Activated effector memory CD4-positive, alpha-beta T cell treated with anti-CD3 and anti-CD28 coated beads, Interleukin-2, amount 50 U/mL, for 16 hours (primary cell): ENCODE measurements at places on chromosomes 5 and 9.
A peak's percentile ranks its signal among the peaks of the same experiment; 100 is the strongest.

- no peak for DNase-seq
These were observed 37.3 kb downstream of the KCTD16 start for GRCh38 chr5:144207875-144208444.

DNA sequence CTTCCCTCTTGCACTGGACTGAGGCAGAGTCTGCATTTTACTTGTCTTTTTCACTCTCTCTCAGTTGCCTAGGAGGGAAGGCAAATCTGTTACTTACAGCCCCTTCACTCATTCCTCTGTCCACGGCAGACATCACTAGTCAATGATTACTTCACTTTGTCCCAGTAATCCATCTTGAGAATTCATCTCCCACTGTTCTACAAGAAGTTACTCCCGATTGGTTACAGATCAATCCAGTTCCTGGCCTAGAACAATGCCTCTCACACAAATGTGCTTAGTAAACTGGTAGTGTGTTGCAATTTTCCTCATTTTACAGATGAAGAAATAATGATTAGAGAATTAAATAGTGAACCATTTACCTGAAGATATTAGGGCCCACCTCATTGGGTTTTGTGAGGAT, 49.7 kb upstream of the SPATA31D4 start:
- no peak for DNase-seq

- DNase-seq: no peak
These were observed 632.3 kb downstream of the CCDC171 start for GRCh38 chr9:16184964-16185646.

GRCh38 chr9:27715651-27716050, 142.4 kb upstream of the C9orf72 start:
- no peak for DNase-seq

DNA sequence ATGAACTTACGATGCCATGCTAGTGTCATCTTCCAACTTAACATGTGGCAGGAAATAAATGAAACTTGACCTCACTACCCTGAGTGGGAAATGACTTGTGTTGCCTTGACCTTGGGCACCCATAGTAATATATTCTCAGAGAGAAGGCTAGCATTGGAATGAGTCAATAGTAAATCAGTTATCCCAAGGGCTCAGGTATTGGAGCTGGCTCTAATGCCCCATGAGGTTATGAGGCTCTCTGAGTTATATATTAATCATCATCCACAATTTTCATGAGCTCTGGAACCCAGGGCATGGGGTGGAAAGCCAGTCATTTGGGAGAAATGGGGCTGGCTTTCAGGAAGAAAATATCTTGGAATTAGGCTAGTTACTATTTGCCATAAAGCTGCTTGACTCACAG, 42.4 kb upstream of the SMIM32 start:
- DNase-seq: no peak

DNA sequence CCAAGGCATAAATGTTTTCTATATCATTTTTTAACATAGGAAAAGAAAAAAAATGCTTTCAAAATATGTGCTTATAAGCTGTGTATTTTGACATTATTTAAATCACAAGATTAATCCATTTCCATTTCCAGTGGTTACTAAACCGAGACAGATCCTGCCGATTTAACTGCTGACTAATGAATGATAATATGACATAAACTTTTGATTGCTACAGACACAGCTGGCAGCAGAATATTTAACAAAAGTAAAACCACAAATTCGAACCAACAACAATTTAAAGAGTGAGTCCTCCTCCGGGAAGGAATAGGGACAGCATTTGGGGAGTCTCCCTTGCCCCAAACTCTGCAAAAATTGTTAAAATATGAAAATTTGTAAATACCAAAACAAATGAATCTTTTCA, 401.3 kb upstream of the DAB2 start:
- no peak for DNase-seq

GRCh38 chr9:16625811-16626210, 244.7 kb downstream of the BNC2 start:
- no peak for DNase-seq

DNA sequence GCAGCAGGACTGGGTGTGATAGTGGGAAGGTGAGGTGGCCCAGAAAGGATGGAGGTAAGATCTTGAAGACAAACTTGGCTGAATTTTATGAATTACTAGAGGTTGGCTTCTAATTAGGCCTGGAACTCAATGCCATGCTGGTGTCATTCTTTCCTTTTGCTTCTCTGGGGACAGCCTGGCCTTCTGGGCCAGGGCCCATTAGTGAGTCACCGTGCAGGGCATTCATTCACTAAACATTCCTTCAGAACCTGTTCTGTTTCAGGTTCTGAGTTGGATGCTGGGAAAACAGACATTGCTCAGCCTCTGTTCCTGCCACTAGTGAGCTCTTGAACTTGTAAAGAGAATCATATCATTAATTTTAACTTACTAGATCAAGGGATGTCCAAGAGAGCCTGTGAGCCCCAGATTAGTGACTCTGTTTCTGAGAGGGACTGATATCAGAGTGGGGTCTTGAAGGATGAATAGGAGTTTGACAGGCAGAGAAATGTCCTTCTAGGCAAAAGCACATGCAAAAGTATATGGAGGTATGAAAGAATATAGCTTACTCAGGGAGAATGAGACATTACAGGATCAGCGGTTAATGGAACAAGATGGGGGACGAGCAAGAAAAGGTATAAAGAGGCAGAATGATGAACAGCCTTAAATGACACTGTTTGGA, 66.5 kb downstream of the LHX2 start:
- DNase-seq: no peak

GRCh38 chr5:55533521-55534435, 986 bp downstream of the PLPP1 start:
- no peak for DNase-seq

DNA sequence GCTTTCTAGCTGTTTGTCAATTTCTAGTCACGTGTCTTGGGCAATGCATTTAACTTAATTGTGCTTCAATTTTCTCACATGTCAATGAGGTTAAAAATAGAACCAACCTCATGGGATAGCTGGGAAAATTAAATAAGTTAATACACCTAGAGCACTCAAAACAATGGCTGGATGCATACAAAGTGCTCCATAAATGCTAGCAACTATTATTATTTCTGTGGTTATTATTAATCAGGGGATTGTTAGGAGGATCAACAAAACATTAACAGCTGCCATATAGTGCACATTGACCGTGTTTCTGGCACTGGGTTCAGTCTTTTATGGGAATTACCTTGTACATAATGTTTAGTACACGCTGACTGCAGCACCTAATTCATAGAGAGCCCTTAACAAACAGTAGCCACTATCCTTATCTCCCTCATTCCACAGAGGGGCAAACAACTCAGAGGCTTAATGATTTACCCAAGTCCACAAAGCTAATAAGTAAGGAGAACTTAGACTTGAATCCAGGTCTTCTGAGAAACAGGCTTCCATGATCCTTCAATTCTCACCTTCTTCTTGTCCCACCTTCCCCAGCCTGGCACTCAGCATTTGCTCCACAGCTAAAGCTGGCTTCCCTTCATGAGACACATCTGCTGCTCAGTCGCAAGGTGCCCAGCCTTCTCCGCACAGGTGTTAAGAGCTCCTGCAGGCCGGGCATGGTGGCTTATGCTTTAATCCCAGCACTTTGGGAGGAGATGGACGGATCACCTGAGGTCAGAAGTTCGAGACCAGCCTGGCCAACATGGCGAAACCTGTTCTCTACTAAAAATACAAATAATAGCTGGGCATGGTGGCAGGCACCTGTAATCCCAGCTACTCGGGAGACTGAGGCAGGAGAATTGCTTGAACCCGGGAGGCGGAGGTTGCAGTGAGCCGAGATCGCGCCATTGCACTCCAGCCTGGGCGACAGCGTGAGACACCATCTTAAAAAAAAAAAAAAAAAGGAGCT, 137.4 kb upstream of the ABCA1 start:
- DNase-seq: no peak

GRCh38 chr5:67971223-67971830, 244.2 kb upstream of the PIK3R1 start:
- no peak for DNase-seq

DNA sequence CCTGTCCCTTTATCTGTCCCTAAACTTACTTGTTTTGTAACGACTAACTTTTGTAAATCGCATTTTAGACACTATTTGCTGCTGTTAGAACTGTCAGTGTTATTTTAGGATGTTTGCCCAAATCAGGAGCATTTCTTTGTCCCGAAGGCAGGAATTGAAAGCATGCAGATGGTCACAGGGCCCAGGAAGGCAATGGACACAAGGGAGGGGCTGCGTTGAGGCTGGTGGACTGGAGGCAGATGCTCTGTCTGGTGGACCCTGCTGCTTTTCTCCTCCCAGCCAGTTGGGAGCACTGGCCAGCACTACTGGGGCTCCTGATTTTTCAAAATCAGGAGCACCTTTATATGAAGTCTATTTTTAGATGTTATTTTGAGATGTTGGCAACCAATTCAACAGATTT, 31.7 kb downstream of the DOCK2 start:
- no peak for DNase-seq

- no peak for DNase-seq
These were observed 1.6 kb upstream of the TMEM141 start for GRCh38 chr9:136789523-136789937.

DNA sequence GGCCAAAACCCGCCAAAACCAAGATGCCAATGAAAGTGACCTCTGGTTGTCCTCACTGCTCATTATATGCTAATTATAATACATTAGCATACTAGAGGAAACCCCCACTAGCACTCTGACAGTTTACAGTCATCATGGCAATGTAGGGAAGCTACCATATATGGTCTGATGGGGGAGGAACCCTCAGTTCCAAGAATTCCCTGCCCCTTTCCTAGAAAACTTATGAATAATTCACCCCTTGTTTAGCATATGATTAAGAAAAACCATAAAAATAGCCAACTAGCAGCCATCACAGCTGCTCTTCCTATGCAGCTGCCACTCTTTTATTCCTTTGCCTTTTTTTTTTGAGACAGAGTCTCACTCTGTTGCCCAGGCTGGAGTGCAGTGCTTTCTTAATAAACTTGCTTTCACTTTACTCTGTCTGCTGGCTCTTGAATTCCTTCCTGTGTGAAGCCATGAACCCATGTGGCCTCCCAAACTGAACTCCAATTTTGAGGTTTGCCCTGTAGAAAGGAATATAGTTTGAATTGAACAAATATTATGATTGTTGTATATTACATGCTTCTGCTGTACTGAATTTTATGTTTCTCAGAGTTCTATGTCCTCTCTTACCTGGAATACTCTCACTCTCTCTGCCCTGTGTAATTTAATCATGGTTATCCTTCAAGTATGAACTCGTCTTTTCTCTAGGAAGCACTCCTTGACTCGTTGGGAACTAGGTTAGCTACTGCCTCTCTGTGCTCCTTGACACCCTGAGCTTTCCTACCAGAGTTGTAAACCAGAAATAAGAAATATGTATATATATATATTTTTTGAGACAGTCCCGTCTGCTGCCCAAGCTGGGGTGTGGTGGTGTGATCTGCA, 59.8 kb downstream of the KIAA1958 start:
- no peak for DNase-seq

GRCh38 chr5:58885260-58885659, 302.4 kb downstream of the RAB3C start:
- no peak for DNase-seq

- DNase-seq: peak; percentile 65
These were observed at the start of gene ZNF618 for GRCh38 chr9:113876151-113876992. ZNF618 (plus strand) TSS chr9:113876309; CDS start chr9:113876381, 72 bp downstream.

DNA sequence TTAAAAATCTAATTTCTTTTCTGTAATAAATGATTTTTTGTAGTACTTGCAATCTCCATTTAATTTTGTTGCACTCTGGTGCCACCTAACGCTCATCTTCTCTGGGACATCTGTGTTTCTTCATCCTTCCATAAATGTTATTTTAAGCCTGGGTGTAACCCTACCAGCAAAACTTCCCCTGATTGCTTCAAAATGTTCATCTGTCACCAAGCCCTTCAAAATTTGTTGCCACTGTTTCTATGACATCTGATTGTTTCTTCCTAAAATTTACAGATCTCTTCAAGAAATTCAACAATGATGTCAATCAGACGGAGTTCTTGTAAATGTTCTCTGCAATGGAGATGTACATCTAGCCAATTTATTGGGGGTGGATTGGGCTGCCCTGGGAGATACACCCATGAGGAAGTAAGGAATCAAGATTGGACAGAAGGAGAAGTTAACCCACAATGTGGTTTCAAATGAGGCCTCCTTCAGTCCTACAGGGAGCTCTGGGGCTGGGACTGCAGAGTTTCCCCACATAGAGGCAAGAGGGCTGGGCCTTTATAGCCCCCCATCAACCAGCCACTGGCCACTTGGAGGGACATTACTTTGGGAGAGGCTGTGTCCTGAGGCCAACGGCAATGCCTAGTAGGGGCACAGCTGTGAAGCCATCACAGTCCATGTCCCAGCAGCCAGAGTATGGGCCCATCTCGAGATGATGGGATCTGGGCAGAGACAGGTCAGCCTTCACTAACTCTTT, 23.3 kb downstream of the MCTP1 start:
- DNase-seq: no peak

GRCh38 chr5:98454407-98454806, 319.1 kb upstream of the RGMB start:
- no peak for DNase-seq

- peak; percentile 54 for DNase-seq
These were observed 556 bp upstream of the TTF1 start for GRCh38 chr9:132407196-132407595.

GRCh38 chr9:32928145-32928763, 73.2 kb downstream of the APTX start:
- no peak for DNase-seq

- no peak for DNase-seq
These were observed 134.1 kb downstream of the NUDT12 start for GRCh38 chr5:103428411-103428871.

DNA sequence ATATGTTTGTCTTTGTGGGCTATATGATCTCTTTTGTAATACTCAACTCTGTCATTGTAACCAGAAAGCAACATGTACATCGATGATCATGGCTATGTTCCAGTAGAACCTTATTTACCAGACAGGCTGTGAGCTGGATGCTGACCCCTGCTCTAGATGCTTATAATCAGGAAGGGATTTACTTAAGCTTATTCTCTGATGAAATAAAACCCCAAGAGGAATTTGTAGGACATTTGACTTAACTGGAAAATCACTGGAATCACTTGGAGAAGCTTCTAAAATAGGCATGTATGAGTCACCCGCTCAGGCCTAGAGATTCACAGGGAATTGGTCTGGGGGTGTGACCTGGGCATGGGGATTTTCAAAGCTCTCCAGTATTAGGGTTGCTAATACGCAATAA, 285.8 kb upstream of the ZNF608 start:
- DNase-seq: no peak

- DNase-seq: no peak
These were observed 2.0 kb upstream of the GCNT4 start for GRCh38 chr5:75054134-75054930.

GRCh38 chr5:60333005-60333571, 366.9 kb downstream of the DEPDC1B start:
- DNase-seq: no peak

GRCh38 chr9:79555474-79556089, 16.2 kb upstream of the TLE4 start:
- no peak for DNase-seq

GRCh38 chr5:12110629-12111028, 206.4 kb upstream of the CTNND2 start:
- no peak for DNase-seq
